ENCODE measurements at places on chromosomes 5 and 9.

DNA sequence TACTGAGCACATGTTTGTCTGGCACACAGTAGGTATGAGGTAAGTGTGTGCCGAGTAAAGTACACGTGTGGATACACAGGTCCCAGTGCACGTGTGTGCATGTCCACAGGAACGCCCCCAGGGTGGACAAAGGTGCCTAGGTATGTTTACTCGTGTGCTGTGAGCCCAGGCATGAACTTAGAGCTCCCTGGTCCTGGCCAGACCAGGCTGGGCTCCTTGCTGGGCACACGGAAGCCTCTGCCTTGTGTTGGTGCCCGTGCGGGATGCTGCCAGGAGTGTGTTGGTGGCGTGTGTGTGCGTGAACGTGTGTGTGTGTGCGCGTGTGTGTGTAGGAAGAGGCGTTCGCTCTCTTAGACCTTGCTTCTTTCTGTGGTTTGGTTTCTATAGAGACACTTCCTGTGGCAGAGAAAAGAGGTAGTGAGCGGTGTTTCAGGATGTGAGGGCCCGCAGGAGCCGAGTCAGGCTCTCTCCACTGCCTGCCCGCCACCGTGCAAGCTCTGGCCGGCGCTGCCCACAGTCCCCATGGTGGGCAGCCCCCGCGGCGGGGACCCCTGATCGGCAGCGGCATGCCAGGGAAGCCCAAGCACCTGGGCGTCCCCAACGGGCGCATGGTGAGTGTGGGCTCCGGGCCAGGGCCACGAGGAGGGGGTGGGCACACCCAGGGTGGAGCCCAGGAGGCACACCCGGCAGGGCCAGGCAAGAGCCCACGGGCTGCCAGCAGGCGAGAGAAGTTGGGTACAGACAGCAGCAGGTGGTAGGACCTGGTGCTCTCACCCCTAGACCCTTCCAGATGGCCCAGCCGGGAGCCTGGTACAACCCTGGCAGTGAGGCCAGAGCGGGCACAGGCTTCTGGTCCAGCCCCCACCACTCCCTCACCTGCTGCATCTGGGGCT lies at the start of gene RGS14:
TSS of gene RGS14 (plus strand) at position 466 of the 893 bp plus-strand sequence. CDS start at position 567, 101 bp downstream.
- peak; percentile 70 for DNase-seq

DNA sequence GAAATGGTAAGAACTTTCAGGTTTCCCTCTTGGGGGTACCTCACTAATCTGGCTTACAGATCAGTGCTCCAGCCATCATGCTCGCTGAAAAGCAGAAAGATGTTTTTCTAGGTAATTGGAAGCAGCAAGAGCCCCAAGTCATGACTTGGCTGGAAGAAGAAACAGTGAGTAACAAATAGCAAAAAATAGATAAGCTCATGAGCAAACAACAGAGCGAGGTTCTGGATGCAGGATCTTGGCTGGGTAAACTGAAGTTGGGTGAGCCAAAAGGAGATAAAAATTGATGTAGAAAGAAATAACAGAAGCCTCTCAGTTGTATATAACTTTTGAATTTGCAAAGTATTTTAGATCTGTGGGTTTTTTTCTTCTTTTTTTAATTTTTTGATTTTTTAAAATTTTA lies 110.1 kb downstream of the INSYN2B start:
- no peak for DNase-seq

DNA sequence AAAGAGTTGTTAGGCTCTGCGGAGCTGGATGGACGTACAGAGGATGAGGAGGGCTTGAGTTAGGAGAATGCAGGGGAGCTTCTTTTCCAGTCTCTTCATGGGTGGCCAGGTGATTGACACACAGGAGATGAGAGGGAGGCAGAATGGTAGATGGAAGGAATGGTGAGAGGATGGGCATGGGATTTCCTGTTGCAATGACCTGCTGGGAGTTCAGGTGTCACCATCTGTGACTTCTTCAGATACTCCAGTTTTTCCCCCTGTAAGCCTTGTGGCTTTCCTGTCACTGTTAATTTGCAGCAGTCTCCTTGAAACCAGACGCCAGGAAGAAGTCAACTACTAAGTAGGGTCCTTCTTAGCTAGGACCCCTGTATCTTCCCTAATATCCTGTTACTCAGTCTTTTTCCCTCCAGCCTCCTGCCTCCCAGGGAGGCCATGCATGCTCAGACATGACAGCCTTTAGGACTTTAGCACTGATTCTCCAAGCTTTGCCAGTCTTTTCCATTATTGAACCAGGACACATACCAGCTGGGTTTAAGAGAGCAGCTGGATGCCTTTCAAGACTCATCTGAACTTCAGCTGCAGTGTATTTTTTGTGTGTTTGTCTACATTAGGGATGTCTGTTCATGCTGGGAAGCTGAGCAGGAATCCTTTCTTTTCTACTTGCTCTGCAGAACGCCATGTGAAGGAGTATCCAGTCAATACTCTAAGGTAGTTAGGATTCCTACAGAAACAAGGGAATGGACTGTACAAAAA lies 67.2 kb upstream of the CD180 start:
- DNase-seq: no peak

DNA sequence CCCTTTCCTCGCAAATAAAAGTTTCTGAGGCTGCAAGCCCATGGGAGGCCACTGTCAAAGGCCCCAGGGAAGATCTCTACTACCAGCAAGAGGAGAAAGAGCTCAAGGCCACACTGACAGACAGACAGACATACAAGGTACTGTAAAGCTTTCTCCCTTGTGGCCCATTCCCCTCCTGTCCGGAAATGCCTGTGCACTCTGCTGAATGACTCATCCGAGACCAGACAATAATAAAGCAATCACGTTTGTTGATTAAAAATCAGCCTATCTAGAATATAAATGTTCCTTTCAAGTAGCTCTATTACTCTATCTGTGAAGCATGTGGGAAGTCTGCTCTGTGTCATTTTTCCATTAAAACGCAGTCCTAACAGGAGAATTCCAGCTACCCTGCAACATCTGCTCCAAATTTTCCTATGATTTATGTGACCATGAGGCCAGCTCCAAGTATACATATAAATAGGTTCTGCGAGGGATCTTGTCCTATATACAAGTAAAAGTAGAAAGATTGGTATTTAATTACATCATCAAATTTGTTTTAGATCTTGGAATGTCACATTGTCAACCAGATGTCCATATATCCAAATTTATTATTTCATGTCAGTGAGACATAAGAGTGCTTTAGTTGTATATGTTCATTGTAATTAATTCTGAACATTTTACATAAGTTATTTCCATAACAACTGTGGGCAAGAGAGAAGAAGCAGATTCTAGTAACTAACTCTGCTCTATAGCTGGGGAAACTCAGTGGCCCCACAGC lies 34.7 kb upstream of the TGFBI start:
- DNase-seq: no peak

All from Ammon's horn (tissue), 1 donor.